ENCODE measurements at places on chromosomes 3 and 15. TPM values are rescaled to one million over a fixed set of nuclear protein-coding genes. Genes with fewer than 3 reads are reported as not detected.

KBTBD12 gene
- total RNA-seq, result 0.16 TPM

TERC gene
- total RNA-seq, result 67.2 TPM

GP5 gene
- under 0.01 TPM for total RNA-seq

RUBCN gene
- 31.1 TPM for total RNA-seq

RETNLB gene
- total RNA-seq, result not detected

P2RY12 gene
- total RNA-seq, result not detected

HGD gene
- total RNA-seq, result 1.6 TPM

AADAC gene
- total RNA-seq, result not detected

COPB2 gene
- total RNA-seq, result 61.0 TPM

DPPA2 gene
- total RNA-seq, result not detected

PLIN1 gene
- total RNA-seq, result 0.13 TPM

GOLGA6L4 gene
- 0.49 TPM for total RNA-seq

INKA1 gene
- 0.76 TPM for total RNA-seq

RBPMS2 gene
- total RNA-seq, result 1.3 TPM

CNTN6 gene
- total RNA-seq, result 11.8 TPM

SCAMP5 gene
- total RNA-seq, result 11.5 TPM

CATSPER2 gene
- total RNA-seq, result 0.33 TPM

GRK7 gene
- not detected for total RNA-seq

CYP8B1 gene
- total RNA-seq, result not detected

GATM gene
- total RNA-seq, result 2.1 TPM

ISLR2 gene
- total RNA-seq, result 1.5 TPM

SUCLG2 gene
- total RNA-seq, result 34.5 TPM

PATL2 gene
- 0.13 TPM for total RNA-seq

PIGZ gene
- total RNA-seq, result 0.98 TPM

SACM1L gene
- total RNA-seq, result 10.6 TPM

MINAR1 gene
- 0.49 TPM for total RNA-seq

RASA2 gene
- total RNA-seq, result 4.4 TPM

PTH1R gene
- total RNA-seq, result 16.1 TPM

TRPM1 gene
- not detected for total RNA-seq

MRPL47 gene
- total RNA-seq, result 34.7 TPM

ARGFX gene
- not detected for total RNA-seq

PLA2G4E gene
- not detected for total RNA-seq

RSL24D1 gene
- total RNA-seq, result 43.2 TPM

ACKR2 gene
- total RNA-seq, result 0.89 TPM

C3orf85 gene
- total RNA-seq, result not detected

SOX2 gene
- not detected for total RNA-seq

CELSR3 gene
- 3.8 TPM for total RNA-seq

MEIS2 gene
- 58.3 TPM for total RNA-seq

PTX3 gene
- total RNA-seq, result 22.1 TPM

GLDN gene
- total RNA-seq, result under 0.01 TPM

CIB2 gene
- total RNA-seq, result 12.7 TPM

STAC gene
- 31.0 TPM for total RNA-seq

All from mesangial cell (primary cell).